Naive thymus-derived CD4-positive, alpha-beta T cell (primary cell): ENCODE measurements at places on chromosomes 7 and 10.

DNA sequence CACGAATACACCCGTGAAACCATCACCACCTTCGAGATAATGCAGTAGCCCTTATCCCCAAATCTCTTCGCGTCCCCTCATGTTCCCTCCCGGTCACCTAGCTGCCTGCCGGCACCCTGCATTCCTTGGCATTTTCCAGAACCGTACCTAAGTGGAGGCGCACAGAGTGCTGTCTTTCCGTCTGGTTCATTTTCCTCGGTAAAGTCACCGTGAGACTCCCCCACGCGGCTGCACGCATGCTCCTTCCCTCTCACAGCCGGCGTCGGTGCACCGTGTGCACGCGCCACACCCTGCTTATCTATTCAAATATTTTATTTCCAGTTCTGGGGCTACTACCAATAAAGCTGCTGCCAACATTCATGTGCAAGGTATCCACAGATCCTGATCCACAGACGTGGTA, 65.5 kb upstream of the NKX6-2 start:
- DNase-seq = no peak

DNA sequence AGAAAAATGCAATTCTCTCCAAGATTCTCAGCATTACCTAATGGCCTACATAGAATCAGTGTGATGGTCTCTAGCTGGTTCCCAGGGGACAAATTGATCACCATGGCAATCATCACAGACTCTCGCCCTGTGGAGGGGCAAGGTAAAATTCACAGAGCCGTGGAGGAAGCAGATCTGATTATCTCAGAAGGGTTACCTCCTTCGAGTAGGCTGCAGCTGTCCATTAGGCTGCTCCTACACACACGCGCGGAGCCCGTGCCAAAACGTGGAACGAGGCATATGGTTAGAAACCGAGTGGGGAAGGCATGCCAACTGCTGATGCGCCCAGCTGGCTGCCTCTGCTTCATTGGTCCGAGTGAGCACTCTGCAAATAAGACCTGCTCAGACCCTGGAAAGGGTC, 52.8 kb upstream of the PTER start:
- no peak for DNase-seq

DNA sequence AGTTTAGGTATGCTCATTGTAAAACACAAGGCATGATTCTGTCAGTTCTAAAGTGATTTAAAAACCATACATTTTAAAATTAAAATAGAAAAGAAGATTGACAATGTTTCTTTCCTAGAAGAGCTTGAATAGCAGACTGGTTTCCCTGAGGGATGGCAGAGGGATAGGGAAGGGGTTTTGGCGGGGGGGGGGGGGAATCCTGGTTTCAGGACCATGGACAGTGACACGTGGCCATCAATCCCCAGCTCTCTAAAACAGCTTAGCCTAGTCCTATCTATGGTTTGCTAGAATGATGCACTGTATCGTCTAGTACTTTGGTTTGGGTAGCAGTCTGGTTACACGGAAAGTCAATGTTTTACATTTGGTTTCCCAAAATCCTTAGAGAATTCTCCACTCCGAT, 88.7 kb downstream of the PHYHIPL start:
- no peak for DNase-seq

GRCh38 chr10:73802276-73802991, 9.0 kb downstream of the NDST2 start:
- no peak for DNase-seq

- DNase-seq = no peak
Measured at GRCh38 chr10:52951824-52952223, 179.2 kb upstream of the MBL2 start.

DNA sequence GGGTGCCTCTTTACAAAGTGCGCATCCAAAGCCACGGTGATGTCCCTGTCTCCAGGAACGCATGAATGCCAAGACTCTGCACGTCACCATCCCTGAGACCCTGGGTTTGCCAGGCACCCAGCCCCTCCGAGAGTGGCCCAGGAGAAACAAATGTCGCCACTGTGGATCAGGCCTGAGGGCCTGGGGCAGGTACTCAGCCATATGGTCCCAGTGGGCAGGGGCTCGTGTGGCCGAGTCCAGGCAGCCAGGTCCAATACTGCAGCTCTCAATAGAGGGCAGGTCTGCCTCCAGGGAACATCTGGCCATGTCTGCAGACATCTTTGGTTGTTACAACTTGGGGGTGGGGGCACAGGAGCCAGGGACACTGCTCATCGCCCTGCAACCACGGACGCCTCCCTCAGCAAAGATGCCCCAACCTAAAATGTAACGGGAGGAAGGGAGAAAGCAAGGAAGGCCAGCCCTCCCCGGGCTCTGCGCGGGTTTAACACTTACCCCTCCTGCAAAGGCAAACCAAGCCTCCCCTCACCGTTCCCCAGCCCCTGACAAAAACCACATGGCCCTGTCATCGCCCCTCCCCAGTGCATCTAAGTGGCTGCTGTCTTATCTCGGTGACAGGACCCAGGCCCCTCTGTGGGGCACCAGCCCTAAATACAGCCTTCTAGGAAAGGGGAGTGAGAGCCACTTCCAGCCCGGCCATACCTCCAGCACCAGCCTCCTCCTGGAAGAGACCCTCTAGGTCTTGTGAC, 10.3 kb upstream of the PAPOLB start:
- DNase-seq = no peak
